Activated T-cell treated with anti-CD3 and anti-CD28 coated beads, Interleukin-2, amount 50 U/mL, for 24 hours (primary cell): ENCODE measurements at places on chromosomes 2 and 18.

- DNase-seq = no peak
Measured at GRCh38 chr2:54712516-54712915, 10.9 kb upstream of the EML6 start.

GRCh38 chr2:159179696-159180095 is 106.8 kb downstream of the WDSUB1 start:
- DNase-seq = no peak

DNA sequence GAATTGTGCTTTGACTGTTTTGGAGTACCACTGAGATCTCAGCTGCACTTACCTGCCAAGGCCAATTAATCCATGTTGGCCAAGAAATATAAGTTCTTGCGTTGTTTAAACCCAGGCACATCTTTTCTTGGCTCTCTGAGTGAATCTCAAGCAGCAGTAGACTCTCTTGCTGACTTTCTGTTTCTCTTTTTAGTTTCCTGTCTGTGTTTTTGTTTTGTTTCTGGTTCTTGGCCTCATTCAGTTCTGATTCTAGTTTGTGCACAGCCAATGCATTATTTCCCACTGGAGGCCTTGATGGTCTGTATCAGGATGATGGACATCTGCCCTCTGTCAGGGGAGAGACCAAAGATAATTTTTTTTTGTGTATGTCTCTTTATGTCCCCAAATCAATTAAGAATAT is 379.4 kb downstream of the CDH2 start:
- DNase-seq = no peak

- peak; percentile 70 for DNase-seq
Measured at GRCh38 chr2:105789745-105790460, 45.2 kb downstream of the NCK2 start.

DNA sequence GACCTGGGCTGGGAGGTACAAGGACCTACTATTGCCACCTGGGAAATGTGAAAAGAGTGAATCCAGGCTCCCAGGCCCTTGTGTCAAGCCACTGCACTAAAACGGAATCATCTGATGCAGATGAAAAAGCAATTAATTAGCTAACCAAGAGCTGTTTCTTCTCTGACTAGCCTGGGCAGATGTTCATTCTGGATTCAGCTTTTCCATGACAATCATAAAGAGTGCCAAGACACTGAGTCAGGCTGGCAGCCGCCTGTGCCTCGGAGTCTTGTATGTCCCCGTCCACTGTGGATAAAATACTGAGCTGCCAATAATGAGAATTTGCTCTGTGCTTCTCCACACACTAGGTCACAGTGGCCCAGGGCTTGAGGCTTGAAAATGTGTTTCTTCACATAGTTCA is 21.7 kb upstream of the LCLAT1 start:
- no peak for DNase-seq

GRCh38 chr2:5673145-5674025 is 18.8 kb upstream of the SOX11 start:
- DNase-seq = no peak

DNA sequence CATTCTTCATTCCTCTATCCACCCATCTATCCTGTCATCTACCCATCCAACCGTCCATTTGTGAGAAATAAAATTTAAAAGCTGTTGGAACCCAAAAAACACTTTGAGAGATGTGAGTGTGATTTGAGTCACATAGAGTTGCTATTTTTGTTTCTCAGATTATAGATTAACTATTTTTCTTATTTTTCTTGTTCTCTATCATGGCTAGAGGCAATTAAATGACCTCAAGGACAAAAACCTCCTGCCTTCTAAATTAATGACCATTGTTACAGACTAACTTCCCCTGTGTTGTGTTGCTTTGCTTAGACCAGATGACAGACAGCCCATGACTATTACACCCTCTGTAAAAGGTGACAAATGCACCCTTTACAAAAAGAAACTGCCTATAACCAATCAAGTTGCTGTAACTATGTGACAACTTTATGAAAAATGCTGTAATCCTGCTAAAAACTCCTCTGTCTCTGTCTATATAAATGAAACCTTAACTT is 207.9 kb upstream of the CXCR4 start:
- no peak for DNase-seq

- DNase-seq = no peak
Measured at GRCh38 chr2:206154197-206154596, 5.0 kb downstream of the NDUFS1 start.

DNA sequence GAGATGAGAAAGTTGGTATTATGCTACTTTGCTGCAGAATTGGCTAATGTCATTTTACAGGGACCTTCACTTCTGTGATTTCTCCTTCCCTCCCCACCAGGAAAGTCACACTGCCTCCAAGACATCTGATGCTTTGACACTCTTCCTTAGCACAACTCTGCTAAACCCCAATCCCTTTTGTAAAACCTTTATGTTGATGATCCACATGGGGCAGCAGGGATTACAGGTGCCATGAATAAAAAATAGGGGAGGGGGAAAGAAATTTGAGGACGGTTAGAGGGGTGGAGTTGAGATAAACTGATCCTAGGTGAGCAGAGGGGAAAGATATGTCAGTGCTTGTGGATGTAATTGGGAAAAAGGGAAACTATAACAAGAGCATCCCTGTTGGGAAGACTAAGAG is 26.4 kb downstream of the CCNT2 start:
- no peak for DNase-seq

DNA sequence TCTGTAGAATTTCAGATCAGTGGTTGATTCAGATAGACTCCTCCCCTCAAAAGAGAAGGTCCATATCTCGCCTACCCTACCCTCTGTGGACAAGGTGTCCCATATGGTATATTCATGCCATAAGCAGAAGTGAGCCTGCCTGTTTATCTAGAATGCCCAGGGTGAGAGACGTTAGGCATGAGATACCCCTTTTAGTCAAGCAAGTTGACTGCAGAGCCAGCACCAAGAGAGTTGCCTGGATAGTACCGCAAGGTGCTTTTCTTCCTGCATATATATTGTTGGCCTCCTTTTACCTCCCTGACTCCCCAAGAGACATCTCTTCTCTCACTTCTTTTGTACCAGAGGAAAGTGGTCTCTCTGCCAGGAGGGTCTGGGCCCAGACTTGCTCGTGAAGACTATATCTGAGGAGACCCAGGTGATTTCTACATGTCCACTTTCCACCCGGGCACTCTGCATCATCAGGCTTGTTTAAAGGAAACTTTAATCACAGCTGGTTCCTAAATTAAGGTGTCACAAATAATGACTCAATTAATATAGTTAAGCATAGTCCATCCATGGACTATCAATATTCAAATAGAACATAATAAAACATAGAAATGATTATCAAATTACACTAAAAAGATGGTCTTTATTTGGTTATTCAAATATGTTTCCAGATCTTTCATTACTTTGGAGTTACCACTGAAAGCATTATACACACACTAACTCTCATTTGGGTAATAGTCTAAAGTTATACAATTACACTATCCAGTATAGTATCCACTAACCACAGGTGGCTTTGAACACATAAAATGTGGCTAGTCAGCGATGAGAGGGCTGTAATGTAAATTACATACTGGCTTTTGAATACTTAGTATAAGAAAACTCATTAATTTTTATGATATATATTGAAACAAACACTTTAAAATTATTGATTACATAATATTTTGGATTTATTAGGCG is 4.1 kb downstream of the ITGA4 start:
- peak; percentile 35 for DNase-seq

DNA sequence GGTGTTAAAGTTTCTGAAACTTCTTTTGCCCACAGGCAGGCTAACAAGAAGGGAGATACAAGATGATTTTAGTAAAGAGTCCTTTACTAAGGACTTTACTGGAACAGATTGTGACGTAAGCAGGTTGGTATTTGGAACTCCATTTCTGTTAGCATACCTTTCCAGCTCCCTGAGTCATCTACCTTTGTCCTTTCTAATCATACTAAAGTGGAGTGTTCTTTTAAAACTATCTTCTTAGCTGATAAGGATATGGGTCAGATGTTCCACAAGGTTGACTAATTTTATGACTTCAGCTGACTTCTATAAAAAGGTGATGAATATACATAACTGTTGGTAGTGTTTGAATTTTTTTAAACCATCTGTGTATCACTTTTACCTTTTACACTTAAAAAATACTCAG is 21.1 kb downstream of the UGP2 start:
- no peak for DNase-seq

- no peak for DNase-seq
Measured at GRCh38 chr2:96835830-96836229, 8.0 kb downstream of the ANKRD23 start.

GRCh38 chr2:234102112-234102511 is 51.6 kb downstream of the SPP2 start:
- DNase-seq = no peak

GRCh38 chr18:51857989-51858388 is 482.0 kb upstream of the DCC start:
- no peak for DNase-seq

DNA sequence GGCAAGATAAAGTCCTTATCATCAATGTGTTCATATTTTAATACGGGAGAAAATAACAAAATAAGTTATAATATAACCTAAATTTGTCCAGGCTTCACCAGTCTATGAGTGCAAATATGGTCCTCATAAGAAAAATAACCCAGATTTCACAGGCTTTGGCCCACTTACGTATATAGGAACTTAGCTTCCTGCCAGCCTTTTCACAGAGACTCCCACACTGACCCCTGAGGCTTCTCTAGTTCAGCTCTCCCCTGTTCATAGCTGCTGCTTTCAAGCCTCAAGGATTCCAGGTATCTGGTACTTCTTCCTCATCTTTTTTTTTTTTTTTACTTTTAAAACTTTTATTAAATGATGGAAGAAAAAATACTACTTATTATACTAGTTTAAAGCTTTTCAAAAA is 74.9 kb upstream of the PELI1 start:
- DNase-seq = no peak

GRCh38 chr2:566379-567313 is 110.6 kb downstream of the TMEM18 start:
- DNase-seq = no peak

DNA sequence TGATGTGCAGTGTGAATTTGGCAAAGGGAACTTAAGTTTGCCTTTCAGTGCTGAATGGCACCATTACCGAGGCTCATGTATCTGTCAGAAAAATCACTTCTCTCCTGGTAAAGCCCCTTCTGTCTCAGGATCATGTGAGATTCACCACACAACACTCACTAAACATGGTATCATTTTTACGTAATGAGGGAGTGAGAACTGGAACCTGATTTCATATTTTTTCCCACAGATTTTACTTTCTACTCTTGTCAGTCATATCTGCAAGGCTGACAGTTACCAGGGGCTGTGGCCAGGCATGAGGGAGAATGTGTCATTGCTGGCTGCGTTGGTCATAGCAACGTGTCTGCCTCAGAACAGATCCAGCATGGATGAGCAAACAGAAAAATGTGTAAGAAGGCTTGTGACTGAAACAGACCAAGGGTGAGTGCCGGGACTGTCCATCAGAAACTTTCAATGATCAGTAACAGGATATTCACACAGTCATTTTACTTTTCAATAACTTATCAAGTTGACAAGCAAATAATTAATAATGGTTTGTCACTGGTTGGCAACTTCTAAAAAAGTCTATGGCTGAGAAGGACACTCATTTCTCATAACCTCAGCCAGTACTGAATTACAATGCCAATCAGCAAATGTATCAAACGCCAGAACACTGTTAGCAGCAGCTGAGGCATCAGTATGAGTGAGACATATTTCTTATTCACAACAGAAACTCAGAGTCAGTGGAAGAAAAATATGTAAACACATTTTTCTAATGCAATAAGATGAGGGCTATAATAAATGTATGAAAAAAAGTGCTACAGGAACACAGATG is 100.5 kb downstream of the CDC42EP3 start:
- DNase-seq = peak; percentile 52

DNA sequence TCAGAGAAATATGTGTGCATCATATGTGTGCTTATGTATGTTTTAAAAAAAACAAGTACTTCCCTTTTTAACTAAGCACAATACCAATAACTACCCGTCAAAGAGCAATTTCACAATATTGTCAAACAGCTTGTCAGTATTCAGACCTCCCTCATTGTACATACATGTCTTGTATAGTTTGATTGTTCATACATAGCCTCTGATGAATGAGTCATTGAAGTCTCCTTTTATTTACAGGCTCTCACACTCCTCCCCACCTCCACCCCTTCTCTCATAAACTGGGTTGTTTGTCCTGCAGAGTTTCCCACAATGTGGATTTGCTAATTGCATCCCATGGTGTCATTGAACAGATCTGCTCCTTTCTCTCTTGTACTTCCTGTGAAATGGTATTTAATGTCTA is 132.8 kb upstream of the L3MBTL4 start:
- DNase-seq = no peak

GRCh38 chr2:134137182-134137611 is 116.7 kb upstream of the MGAT5 start:
- no peak for DNase-seq

DNA sequence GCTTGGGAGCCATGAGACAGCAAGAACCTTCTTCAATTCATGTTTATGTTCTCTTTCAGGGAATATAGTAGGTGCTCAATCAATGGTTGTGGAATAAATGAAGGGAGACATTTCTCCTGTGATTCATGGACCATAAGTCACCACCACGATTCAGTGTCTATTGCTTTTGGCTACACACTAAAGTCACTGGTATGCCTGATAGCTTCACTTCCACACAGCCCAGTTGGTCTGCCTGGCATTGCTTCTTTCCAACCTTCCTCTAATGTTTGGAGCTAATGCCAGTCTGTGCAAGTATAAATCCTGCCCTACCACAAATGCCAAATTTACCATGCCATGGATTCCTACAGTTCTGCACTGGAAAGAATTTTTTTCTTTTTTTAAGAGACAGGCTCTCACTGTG is 1.3 kb upstream of the CXCR1 start:
- DNase-seq = no peak

- DNase-seq = peak; percentile 77
Measured at GRCh38 chr2:38665854-38666555, at the start of gene GALM. TSS of gene GALM (plus strand) at chr2:38666114. CDS start at chr2:38666162, 48 bp downstream.

DNA sequence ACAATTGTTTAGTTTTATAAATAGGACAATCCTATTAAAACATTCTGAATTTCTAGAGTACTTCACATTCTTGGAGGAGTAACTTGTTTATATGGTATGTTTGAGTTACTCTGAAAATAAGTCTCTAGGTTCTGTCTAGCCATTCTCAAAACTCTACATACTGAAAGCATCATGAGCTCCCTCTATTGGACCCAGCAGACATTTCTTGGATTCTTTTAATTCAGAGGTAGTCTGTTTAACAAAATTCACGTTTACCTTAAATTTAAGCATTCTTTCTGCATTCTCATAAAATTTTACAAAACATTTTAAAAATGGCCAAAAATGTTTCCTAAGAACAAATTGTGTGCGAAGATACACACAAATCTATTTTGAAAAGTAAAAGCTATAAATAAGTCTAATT is 15.3 kb downstream of the SP9 start:
- DNase-seq = no peak

DNA sequence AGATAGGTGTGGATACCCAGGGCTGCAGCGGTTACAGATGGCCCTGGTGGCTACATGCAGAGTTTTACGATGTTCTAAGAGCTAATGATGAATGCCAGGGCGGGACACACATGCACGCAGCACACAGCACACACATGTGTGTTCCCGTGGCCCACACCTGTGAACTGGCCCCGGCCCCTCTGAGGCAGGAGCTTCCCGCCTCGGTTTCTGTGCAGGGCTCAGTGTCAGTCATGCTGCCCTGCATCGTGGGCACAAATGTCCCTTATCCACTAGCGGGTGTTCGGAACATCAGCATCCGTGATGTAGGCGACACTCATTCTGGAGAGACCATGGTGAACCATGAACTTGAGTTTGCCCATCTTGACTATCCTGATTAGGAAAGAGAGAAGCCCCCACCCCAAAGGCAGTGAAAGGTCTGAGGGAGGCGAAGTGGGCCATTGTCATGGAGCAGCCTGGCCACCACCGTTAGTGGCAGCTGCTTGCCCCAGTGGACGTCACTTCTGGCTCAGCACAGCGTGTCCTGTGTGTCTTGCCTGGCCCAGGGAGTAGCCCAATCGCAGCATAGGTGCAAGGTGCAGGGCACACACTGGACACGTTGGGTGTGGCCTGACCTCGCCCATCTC is 43.8 kb downstream of the DCDC2C start:
- DNase-seq = no peak
